ENCODE measurements at places on chromosomes 11 and 22.

DNA sequence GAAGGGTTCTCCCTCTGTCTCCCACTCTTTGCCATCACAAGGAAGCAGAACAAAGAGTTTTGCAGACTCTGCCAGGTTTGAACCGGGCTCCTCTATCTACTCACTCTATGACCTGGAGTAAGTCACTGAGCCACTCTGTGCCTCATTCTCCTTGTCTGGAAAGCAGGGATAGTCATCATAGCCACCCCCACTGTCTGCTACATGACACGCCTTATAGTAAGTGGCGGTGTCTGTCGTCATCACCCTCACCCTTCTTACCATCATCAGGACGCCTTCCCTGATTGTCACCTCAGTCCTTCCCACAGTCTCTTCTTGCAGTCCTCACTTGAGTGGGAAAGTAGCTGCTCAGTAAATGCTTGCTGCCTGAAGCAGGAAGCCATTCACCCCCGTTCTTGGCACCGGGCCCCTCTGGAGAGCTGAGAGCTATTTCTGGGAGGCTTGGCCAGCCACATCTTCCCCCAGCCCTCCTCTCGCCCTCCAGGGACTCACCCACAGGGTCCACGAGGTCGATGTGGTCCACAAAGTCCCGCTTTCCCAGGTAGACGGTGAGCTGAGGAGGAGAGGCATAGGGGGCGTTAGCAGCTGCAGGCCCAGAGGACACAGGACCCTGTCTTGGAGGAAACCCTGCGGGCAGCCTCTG, 46.4 kb downstream of the TPBGL start:
- DNase-seq, result no peak

GRCh38 chr22:46002757-46003270, 25.9 kb upstream of the WNT7B start:
- DNase-seq, result no peak

DNA sequence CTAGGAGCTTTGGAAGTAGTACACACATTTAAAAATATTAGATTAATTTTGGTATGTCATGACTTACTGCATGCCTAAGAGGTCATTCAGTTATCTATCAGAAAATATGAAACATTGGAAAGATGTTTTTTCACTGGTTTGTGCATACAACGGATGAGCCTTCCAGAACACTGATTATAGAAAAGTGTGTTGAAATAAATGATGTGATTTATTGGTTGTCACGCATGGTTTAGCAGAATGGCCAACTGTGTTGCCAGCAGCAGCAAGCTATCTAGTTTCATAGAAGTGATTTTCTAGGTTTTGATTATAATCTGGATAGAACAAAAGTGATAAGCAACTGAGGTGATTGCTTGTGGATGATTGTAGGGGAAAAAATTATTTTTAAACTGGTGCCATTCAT, 53.6 kb downstream of the DDX10 start:
- no peak for DNase-seq

DNA sequence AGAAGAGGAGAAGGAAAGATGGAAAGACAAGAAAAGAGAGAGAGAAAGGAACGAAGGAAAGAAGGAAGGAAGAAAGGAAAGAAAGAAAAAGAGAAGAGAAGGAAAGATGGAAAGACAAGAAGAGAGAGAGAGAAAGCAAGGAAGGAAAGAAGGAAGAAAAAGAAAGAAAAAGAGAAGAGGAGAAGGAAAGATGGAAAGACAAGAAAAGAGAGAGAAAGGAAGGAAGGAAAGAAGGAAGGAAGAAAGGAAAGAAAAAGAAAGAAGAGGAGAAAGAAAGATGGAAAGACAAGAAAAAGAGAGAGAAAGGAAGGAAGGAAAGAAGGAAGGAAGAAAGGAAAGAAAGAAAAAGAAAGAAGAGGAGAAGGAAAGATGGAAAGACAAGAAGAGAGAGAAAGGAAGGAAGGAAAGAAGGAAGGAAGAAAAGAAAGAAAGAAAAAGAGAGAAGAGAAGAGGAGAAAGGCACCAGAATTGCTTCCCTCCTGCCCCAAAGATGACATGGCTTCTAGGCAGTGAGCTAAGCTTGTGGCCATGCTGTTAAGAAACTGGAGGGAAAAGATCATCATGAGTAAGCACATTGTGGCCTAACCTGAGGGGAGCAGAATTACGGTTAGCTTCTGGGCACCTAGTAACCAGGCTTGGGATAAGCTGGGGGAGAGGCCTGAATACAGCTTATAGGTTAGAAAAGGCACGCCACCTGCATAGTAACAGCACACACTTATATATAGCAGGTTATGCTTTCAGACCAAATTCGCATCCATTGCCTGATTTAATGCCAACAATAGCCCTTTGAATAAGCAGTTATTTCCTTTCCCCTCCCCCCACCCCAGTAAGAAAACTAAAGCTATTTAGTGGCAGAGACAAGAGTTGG, 2.3 kb upstream of the ST3GAL4 start:
- DNase-seq, result no peak

GRCh38 chr11:116275635-116276034, 497.2 kb downstream of the BUD13 start:
- no peak for DNase-seq

DNA sequence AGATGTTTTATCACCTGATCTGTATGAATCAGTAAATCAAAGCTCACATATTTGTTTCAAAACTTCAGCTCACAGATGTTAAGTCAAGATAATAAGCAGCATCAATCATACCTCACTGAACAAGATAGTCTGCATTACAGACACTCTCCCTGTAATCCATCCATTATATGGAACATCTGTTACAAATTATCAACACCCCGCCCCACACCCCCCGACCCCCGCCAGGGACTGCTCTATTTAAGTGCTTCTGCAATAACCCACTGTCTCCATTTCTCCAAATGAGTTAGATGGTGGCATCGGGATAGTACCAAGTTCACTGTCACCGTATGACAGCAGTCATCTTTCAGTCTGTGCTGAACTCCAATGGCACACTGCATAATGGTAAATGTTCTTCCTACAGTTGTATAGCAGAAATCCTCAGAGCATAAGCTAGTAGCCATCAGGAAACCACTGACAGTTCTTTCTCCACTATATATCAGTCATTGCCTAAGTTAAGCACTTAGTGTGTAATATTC, 447.0 kb upstream of the ARHGAP42 start:
- no peak for DNase-seq

DNA sequence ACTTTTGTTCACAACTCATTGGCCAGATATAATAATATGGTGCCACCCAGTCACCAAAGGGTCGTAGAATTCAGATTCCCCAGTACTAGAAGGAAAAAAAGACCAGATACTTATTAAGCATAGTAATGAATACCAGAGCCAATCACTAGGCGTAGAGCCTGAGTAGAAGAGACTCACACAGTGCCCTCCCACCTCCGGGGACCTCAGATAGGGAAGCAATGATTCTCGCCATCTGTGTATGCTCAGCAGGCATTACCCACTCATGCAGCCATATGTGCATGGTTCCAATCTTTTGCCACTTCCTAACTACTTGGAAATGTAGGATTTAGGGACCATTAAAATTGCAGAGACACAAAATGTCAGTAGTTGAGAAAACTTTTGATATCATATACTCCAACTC, 85.3 kb downstream of the C11orf87 start:
- no peak for DNase-seq

GRCh38 chr22:37285937-37286336, 3.6 kb downstream of the CYTH4 start:
- DNase-seq, result no peak

DNA sequence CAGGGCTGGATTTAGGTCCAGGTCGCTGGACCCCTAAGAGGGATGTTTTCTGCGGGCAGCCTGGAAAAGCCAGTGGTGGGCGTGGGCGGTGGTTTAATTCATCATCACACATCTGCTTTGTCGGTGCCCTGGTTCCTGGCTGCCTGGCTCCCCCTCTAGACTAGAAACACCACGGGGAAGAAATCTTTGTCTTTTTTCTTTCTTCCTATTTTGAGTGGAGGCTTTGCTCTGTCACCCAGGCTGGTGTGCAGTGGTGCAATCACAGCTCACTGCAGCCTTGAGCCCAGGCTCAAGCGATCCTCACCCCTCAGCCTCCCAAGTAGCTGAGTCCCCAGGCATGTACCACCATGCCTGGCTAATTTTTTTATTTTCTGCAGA, 86.6 kb upstream of the LINC01488 start:
- no peak for DNase-seq

GRCh38 chr11:125251956-125252355, 87.4 kb downstream of the PKNOX2 start:
- DNase-seq, result no peak

DNA sequence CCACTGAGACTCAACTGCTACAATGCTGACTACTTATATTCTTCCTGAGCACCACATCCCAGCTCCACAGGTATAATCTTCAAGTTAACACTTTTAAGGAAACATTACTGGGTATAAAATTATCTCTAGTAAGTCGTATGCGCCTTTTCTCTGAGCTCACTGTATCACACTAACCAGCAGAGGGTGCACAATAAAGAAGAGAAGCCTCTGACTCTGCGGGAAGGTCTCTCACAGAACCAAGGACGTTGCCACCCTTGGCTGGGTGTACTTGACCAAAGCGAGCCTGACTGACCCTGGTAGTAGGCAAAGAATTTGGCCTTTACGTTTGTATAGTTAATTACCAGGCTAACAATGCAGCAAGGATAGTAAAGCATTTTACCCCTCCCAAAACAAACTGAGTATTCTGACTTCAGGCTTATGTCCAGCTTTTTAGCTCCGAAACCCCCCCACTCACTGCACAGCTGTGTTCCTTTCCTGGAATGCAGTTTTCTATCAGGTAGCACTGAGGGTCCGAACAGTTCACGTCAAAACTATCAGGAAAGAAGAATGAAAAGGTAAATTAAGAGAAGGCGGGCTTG, at the start of gene BTBD18:
Gene BTBD18 (minus strand): TSS at position 144 of the 578 bp plus-strand sequence. CDS start 631 bp downstream, outside the sequence.
- no peak for DNase-seq

DNA sequence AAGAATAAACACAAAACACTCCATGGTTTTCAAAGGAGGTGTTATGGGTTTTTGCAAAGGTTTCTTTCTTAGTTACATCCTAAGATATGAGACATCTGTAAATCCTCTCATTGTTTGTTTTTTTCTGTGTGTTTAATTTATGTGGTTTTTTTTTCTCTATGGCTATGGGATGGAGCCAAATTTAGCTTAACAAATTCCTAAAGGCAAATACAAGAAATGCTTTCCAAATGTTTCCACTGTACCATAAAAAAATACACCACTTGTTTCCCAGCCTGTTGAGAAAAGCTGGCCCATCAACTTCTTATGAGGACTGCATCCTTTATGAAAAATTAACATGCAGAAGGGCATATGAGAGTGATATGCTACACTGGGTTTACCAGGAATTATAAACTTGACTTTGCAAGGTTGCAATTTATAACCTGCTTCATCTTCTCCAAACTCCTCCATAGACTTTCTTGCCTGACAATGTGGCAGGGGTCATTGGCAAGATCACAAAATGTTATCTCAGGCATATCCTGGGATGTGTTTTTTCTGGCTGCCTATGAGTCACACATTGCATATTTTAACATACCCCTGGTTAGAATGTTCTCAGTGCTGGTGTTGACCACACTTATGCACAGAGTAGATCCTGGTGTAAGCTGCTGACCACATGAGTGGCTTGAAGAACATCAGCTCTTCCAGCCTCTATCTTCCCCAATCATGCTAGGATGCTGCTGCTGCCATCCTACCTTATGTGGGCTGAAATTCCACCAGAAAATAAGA, 137.6 kb upstream of the TTC12 start:
- DNase-seq, result no peak

DNA sequence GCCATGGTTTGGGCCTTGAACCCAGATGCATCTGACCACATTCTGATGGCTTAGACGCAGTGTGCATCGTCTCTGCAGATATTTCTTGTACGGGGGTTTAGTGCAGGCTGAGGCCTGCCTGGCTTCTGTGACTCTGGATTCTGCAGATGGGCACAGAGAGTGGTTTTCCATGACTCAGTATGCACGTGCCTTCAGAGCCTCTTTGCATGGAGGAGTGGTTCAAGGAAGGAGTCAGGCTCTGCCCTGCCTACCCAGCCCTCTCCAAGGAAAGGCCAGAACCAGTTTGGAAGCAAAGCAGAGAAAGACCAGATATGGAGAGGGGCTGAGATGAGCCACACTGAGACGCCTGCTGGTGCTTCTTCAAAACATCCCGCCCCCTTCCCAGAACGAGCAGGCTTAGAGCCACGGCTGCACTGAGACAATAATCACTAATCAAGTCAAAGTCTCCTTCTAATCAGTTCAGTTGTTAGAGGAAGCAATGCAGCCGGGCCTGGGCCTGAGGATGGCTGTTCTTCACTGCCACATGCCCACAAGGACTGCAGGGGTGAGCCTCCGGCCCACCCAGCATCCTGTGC, 308.9 kb downstream of the NXPE2 start:
- DNase-seq, result no peak

DNA sequence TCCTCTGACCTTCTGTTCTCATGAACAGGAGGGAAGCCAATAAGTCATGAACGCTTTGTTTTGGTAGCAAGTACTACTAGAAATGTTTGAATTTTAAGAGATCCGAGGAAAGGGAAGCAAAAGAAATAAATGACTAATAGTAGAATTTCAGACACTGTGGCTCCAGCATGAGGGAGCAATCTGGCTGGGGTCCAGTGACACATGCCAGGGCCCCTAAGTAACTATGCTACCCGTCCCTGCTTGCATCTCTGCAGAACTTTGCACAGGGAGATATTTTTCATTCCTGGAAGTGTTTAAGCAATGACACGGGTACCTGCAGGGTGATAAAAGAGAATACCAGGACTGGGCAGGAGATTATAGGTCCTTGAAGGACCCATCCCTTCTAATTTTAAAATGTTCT, 7.3 kb upstream of the ADAMTS8 start:
- no peak for DNase-seq

GRCh38 chr11:120235024-120235628, 4.8 kb upstream of the POU2F3 start:
- peak; percentile 53 for DNase-seq

DNA sequence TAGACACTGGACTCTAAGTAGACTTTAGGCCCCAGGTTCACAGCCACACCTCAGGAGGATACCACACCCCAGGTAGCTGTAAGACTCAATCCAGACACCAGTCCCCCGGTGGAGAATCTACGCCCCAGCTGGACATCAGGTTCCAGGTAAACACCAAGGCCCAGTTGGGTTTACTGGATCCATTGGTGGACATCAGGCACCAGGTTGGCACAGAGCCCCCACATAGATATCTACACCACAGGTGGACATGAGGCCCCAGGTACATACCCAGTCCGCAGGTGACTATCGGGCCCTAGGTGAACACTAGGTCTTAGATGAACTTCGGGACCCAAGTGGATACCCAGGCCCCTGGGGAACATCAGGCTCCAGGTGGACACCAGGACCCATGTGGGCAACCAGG, 58.9 kb upstream of the SEPTIN5 start:
- no peak for DNase-seq

- no peak for DNase-seq
Observed at GRCh38 chr11:81839016-81839415, 894.6 kb downstream of the FAM181B start.

- no peak for DNase-seq
Observed at GRCh38 chr22:43881091-43882061, 10.4 kb downstream of the PNPLA5 start.

DNA sequence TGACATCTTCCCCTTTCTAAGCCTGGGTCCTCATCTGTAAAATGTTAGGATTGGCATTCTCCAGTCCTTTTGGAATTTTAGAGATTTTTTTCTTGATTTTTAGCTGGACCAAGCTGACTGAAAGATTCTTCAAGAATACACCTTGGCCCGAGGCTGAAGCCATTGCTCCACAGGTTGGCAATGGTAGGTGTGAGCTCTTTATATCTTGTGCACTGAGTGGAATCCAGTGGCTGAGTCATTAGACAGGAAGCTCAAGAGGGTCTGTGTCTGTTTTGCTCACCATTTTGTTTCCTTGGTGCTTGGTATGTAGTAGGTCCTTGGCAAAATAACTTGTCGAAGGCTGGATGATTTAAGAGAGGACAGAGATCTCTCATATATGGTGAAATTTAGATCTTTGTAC, 6.2 kb downstream of the EIF3L start:
- no peak for DNase-seq

- DNase-seq, result no peak
Observed at GRCh38 chr22:26619510-26619909, 1.7 kb upstream of the CRYBB1 start.
